ENCODE measurements at places on chromosomes 6 and 20.

GRCh38 chr20:41342474-41343464 is 2.1 kb downstream of the LPIN3 start:
- DNase-seq, result peak; percentile 24

DNA sequence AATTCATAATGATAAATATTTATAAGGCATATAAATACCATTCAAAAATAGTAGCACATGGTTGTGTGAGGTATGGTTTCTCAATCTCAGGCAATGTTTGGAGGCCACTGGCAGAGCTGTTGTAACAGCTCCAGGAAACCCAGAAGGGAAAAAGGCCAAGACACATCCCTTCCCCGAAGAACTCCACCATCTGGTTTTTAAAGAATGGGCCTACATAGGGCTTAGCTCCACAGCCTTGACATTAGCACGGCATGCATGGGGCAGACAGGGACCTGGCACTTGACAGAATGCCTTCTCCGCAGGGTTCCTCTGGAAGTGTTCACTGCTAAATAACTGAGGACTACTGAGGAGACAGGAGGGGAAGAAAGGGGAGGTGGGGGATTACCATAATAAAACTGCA is 16.1 kb upstream of the FOXO3 start:
- DNase-seq, result no peak

DNA sequence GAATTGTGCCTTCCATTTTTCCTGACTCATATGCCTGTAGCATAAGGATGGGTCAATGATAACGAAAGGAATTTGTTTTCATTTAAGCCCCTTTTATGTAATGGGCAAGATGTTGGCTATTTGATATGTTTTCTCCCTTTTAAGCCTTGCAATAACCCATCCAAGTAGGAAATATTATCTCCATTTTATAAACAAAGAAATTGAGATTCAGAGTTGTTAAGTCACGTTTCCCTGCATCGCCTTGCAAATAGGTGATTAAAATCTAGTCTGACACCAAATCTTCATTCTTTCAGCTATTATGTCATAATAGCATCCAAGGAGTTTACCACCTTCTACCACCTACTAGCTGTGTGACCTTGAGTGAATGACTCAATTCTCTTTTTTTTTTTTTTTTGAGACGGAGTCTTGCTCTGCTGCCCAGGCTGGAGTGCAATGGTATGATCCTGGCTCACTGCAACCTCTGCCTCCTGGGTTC is 7.0 kb downstream of the HNF4A start:
- DNase-seq, result no peak

DNA sequence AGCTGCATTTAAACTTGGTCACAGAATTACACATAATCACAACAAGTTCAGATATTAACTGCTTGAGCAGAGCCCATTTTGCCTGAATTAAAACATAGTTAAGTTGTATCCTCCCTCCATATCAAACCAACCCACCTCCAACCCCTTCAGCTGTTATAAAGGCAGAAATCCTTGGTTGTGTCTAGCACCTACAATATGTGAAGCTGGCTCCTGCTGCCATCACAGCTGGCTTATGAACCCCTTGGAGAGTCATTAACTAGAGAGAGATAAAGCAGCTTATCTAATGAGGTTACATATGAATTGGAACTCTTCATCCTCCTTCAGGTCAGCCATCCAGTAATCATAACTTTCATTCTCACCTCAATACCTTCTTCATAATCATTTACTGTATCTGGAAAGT is 101.8 kb downstream of the EPHA7 start:
- no peak for DNase-seq

GRCh38 chr6:108336971-108337370 is 42.1 kb downstream of the AFG1L start:
- no peak for DNase-seq

DNA sequence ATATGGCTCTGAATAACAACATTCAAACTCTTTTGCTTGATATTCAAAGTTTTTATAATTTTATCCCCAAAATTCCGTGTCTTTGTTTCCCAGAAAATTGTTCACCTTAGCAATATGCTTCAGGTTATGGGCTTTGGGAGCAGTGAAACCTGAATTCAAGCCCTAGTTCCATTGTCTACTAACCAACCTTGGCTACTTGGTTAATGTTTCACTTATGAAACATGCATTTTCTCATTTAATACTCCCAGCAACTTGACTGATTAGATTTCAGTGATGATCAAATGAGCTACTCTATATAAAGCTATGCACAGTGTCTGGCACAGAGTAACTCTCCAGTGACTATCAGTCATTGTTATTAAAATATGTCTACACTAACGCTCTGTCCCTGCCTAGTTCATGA is 192.2 kb upstream of the TENT5A start:
- DNase-seq, result no peak

DNA sequence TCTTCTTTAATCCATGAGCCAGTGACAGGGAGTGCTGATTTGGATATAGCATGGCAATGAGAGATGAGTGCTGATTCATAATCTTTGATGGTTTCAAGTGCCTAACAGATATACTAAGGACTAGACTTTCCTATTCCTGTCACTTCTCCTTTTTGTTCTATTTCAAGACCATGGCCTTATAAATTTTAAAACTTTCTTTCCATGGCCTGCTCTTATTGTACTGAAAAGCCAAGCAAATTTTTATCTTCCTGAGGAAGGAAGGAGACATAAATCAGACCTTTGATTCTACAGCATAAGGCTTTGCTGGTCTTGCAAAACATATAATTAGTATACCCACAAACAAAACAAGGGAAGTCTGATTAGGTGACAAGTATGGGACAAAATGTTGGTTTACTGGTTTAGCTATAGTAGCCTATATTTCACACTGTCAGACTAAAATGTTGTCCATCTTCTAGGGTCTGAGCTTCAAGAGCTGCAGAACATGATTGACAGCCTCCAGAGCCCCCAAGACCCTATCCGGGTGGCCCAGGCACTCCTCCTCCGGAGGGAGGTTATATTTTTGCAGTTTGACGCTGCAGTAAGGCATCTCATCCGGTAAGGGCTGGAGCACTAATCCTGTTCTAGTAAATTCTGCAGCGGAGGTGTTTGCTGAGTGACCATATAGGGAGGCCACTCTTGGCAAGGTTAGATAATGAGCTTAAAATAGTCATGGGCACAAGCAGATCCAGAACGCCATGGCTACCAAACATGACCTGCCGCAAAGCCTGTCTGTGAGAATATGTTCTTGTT is 82.3 kb downstream of the CD164 start:
- no peak for DNase-seq

- no peak for DNase-seq
Measured at GRCh38 chr20:47501116-47501481, 588 bp upstream of the NCOA3 start.

DNA sequence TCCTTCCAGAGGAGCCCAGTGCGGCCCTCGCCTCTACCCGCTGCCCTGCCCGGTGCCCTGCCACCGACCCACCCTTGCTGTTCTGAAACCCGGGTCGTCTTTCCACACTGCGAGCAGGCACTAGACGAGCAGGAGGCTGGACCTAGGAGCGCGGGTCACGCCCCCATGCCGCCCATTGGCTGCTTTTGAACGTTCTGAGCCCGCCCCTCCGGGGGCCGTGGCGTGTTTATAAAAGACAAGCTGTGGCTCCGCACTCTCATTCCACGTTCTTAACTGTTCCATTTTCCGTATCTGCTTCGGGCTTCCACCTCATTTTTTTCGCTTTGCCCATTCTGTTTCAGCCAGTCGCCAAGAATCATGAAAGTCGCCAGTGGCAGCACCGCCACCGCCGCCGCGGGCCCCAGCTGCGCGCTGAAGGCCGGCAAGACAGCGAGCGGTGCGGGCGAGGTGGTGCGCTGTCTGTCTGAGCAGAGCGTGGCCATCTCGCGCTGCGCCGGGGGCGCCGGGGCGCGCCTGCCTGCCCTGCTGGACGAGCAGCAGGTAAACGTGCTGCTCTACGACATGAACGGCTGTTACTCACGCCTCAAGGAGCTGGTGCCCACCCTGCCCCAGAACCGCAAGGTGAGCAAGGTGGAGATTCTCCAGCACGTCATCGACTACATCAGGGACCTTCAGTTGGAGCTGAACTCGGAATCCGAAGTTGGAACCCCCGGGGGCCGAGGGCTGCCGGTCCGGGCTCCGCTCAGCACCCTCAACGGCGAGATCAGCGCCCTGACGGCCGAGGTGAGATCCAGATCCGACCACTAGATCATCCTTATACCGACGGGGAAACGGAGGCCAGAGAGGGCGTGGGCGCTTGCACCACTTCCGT is at the start of gene ID1:
Gene ID1 (plus strand): TSS at position 259 of the 871 bp plus-strand sequence. CDS start 99 bp downstream, at position 358.
- DNase-seq, result peak; percentile 97

DNA sequence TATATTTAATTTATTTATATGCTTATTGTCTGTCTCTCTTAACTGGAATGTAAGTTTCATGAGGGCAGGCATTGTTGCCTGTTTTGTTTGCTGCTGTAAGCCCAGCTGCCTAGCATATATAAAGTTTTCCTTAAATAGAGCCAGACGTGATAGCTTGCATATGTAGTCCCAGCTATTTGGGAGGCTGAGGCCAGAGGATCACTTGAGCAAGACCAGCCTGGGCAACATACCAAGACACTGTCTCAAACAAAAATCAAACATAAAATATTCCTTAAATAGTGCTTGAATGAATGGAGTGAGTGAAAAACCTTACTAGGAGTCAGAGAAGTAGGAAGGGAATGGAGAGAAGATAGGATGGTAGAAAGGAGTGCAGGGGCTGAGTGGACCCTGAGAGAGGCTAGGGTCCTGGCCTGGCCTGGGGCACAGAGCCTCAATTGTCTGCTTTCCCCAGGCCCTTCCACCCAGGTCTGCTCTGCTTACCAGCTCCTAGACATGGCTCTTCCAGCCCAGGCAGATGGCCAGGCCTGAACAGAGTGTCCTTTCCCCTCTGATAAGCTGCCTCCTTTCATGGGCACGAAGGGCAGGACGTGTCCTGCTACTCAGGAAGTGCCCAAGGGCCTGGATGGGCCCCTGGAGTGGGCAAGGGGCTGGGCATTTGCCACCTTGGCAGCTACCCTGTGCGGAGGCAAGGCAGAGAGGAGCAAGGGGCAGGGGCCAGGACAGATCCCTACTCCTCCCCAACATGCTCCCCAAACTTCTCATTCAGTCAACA is 17.7 kb upstream of the BAK1 start:
- no peak for DNase-seq

Data from transverse colon (tissue), 4 donors.